ENCODE measurements at places on chromosomes 7 and 10.
A peak's percentile ranks its signal among the peaks of the same experiment; 100 is the strongest.

- no peak for DNase-seq
Observed at GRCh38 chr10:13939391-13939790, 352.6 kb downstream of the PRPF18 start.

GRCh38 chr7:13980474-13980873 is 9.0 kb downstream of the ETV1 start:
- DNase-seq, result no peak

DNA sequence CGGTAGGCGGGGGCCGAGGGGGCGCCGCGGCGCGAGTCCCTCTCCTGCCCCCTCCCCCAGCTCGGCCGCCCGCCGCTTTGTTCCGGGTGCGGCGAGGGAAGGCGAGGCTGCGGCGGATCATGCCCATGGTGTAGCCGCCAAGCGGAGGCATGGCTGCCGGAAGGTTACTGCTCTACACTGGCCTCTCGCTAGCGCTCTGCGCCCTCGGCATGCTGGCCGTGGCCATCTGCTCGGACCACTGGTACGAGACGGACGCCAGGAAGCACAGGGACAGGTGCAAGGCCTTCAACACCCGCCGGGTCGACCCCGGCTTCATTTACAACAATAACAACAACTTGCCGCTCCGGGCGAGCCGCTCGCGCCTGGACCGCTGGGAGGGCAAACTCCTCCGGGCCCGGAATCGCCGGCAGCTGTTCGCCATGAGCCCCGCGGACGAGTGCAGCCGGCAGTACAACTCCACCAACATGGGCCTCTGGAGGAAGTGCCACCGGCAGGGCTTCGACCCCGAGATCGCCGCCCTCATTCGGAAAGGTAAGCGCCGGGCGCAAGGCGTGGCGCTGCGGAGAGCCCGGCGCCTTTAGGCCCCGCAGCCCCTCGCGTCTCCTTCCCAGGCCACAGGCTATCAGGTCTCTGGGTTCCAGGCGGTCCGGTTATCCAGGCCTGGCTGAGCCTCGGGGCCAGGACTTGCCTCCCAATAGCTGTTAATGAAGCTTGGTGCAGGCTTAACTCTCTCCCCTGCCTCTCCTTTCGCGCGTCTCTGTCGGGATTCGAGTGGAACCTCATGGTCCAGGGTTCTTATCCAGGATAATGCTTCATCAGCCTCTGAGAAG is 513 bp downstream of the TMEM178B start:
- peak; percentile 7 for DNase-seq

DNA sequence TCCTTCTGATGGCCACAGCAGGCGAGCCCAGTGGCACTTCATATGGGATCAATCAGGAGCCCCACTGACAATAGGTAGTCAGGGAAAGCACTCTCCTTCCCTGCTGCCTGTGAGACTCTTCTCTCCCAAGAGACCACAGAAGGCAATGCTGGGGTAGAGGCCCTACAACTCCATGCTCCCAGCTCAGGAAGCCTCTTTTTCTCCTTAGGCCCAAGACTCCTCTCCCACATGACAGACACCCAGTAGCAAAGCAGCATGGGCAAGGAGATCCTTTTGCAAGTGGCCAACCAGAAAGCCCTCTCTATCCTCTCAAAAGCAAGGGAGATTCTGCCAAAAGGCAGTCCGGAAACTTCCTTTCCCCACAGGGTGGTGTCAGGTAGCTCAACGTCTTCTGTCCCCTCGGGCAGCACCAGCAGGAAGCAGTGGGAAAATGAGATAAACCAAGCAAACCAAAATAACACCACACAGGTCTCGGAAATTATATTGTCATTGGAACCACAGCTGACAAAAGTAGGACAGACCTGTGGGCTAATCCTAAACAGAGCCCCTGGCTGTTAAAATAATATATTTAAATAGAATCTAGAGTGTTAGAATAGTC is 172.7 kb upstream of the GDF10 start:
- DNase-seq, result no peak

All from NCI-H1436 (cell line).